Type B pancreatic cell (in vitro differentiated cells): ENCODE measurements at places on chromosomes 5 and 9.

DNA sequence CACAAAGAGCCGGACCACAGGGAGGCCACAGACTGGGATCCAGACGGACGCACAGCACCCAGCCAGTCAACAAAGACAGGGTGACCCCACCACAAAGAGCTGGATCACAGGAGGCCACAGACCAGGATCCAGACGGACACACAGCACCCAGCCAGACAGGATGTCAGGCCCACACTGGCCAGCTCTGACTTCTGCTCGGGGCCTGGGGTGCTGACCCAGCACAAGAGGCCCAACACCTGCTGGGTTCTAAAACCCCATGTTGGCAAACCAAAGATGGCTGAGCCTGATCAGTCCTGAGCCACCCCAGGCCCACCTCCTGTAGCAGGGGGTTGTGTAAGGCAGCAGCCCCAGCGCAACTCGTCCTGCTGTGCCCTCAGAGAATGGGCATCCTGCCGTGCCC is 5.2 kb upstream of the DPH7 start:
- no peak for DNase-seq

DNA sequence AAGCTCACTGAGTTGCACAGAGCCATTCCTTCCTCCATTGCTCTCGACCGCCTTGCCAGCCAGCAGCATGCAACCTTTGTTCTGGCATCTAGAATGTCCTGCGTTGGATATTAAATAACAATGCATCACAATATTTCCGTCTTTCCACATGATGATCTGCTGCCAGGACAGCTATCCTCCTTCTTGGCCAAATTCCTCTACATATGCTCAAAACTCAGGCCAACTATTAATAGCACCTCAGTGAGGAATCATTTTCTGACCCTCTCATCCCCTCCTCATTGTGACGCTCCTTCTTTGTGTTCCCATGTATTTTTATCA is 128.6 kb downstream of the MYO10 start:
- no peak for DNase-seq

- no peak for DNase-seq
Observed at GRCh38 chr9:115912086-115912485, 241.5 kb upstream of the PAPPA start.

DNA sequence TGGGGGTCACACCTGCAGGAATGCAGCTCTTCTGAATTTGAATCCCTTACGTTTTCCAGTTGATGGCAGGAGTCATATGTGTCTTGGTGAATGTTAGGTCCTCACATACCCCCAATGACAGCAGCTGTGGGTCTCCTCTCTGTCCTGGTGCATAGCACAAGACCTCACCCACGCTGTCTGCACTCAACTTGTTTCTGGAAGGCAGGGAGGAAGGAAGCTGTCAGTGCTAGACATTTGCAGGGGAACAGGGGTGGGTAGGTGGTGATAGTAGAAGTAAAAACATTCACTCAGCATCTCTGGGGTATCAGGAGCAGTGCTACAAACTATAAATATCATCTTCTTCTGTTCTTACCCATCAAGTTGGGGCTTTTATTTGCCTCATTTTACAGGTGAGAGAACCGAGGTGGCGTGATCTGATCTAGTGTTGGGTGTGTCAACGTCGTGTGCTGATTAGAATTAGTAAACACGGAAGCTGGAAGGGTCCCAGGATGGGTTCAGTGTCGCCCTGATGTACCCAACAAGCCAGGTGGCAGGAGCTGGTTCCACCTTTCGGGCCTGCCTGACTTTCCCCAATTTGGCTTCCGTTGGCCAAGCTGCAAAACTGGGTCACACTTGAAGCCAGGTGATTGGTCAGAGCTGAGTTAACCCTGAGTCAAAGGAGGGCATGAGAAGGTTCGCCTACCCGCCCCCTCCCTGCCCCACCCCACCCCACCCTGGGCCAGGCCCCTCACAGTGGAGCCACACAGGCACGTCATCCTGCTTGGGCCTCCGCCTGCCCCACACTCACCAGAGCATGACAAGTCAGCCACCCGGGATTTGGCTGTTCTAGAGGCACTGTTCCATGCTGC is 15.8 kb downstream of the ERGIC1 start:
- no peak for DNase-seq

DNA sequence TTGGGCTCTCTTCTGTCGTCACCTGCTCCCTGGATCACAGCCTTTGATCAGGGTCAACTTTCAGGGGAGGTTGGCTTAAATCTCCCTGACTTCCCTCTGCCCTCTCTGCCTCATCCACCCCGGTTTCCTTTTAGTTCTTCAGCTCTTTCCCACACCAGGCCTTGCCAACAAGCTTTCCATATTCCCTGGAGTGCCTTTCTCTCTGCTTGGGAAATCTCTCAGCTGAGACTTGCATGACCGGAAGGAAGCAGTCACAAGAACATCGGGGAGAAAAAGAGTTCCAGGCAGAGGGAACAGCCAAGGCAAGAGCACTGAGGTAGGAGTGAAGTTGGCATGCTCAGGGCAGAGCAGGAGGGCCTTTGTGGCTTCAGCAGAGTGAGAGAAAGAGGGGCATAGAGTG is 88.4 kb upstream of the HSPA9 start:
- no peak for DNase-seq

DNA sequence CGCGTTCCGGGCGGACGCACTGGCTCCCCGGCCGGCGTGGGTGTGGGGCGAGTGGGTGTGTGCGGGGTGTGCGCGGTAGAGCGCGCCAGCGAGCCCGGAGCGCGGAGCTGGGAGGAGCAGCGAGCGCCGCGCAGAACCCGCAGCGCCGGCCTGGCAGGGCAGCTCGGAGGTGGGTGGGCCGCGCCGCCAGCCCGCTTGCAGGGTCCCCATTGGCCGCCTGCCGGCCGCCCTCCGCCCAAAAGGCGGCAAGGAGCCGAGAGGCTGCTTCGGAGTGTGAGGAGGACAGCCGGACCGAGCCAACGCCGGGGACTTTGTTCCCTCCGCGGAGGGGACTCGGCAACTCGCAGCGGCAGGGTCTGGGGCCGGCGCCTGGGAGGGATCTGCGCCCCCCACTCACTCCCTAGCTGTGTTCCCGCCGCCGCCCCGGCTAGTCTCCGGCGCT is at the start of gene DAPK1:
DAPK1 (plus strand) TSS at position 264 of the 442 bp plus-strand sequence. CDS start 1,211 bp downstream, outside the sequence.
- peak; percentile 85 for DNase-seq
